ENCODE measurements at places on chromosomes 13 and 19.

GRCh38 chr19:6023936-6024335 is 46.0 kb upstream of the RANBP3 start:
- DNase-seq, result no peak

GRCh38 chr19:21593008-21593481 is 87.6 kb downstream of the ZNF429 start:
- DNase-seq, result no peak

- DNase-seq, result no peak
Observed at GRCh38 chr13:44865722-44866410, 123.4 kb downstream of the NUFIP1 start.

DNA sequence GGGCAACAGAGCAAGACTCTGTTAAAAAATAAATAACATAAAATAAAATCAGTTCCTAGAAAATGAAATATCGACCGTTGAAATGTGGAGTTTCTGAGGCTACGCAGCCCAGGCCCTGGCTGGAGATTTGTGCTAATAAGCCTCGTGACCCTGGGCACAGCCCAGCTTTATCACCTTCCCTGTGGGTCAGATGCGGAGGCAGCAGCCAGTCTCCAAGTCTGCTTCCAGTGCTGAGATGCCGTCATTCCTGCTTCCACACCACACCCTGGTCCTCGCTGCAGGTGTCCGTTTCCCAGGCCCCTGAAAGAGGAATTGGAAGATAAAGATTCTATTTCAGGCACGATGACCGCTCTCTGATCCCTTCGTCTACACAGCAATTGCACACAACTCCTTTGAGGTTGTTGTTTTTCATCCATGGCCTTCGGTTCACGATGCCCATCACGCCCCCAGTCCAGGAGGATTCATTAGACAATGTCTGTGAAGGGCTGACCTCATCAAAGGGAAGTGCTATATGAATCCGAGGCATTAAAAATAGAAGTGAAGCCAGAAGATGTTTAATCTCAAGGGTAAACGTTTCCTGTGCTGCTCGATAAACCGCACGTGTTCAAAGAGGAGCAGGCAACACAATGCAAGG is 48.3 kb upstream of the ATP11A start:
- no peak for DNase-seq

GRCh38 chr19:42122691-42123607 is 9.3 kb downstream of the POU2F2 start:
- DNase-seq, result no peak

Data from T-cell (primary cell).